Inflammatory macrophage treated with lipopolysaccharide for 4 hours (primary cell): ENCODE measurements at places on chromosomes 2 and 18.

- DNase-seq = no peak
These were observed 99.5 kb downstream of the RAB3GAP1 start for GRCh38 chr2:135151615-135152014.

DNA sequence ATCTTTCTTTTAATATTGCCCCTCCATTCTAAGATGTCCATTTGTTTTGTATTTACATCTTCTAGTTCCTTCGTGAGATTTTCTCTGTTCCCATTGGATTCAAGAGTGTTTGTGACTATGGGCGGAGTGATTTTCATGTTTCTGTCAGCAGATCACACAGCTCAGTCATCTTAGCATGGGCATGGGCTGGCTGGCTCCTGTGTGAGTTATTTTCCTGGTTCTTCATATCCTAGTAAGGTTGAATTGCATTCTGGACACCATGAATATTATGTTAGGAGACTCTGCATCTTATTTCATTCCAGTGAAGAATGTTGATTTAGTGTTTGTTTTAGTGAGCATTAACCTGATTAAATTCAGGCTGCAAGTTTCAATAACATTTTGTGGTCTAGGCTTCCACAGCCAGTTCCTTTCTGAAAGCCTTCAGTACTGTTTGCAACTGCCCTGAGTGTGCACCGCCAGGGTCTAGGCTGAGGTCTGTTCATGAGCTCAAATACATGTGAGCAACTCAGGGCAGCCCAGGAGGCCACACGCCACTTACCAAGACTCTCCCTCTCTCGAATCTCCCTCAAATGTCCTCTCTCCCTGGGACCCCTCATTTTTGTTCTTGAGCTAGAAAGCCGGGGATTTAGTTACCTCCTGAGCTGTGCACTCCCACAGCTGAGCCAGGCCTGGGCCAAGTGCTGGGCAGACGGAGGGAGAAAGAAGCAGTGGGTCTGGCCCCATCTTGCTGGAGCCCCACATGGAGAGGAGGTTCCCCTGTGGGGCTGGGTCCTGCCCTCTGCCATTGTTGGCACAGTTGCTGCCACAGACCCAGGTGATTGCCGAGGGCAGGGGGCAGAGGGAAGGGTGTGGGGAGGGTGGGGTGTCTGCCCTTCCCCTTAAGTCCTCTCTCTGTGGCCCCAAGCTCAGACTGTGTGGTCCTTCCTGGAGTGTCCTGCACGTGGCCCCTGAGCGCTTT, 145.9 kb downstream of the RTP5 start:
- DNase-seq = no peak

GRCh38 chr2:11822746-11823451, 76.5 kb downstream of the LPIN1 start:
- DNase-seq = no peak

DNA sequence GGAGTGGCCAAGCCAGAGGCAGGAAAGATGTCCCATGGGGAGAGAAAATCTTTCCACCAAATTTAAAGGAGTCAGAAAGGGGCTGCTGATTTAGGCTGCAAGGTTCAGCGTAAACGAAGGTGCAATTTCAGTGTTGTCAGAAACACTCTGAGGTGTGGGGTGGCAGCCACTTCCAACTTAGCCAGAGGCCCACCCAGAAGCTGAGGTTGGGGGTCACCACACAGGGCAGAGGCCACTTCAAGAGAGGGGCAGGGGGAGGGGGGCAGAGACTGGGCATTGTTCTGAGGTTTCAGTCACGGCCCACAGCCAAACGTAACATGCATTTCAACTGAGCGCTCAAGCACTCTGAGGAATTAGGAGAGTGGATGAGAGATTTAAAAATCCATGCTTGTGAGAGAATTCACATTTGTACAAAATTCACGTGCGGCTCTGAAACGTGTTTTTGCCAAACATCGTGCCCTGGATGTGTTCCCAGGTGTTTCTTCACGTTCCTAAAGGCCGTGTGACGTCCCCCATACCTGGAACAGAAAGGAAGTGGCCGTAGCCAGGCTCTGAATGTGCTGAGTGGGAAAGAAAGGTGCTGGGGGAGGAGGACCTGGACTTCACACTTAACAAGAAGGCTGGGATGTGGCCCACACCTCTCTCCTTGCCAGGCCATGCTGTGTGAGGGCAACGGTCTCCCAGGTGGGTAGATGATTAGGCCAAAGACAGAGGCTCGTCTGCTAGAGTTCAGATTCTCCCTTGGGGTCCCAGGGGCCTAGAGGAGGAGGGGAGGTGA, 19.5 kb upstream of the BOK start:
- DNase-seq = no peak

- no peak for DNase-seq
These were observed 11.1 kb downstream of the EVA1A start for GRCh38 chr2:75549401-75550253.

- no peak for DNase-seq
These were observed 88.4 kb downstream of the METTL4 start for GRCh38 chr18:2482706-2483475.
